Esophagus muscularis mucosa (tissue), 4 donors: ENCODE measurements at places on chromosomes 5 and 9.

- DNase-seq: no peak
Observed at GRCh38 chr9:5799314-5799713, 33.6 kb downstream of the ERMP1 start.

DNA sequence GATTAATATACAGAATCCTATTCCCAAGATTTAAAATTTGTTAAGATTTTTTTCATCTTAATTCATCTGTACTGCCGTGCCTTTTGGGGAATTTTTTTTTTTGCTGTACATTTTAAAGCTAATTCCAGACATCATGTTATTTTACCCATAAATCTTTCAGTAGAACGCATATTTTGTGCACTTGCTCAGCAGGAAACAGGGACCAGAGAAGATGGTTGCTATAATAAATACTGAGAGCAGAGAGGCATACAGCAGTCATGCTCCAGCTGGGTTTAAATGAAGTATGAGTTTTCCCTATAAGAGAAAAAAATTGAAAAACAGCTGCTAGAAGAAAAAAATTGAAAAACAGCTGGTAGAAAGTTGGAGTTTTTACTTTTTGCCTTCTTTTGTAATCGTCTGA, 196.9 kb upstream of the PUM3 start:
- no peak for DNase-seq

DNA sequence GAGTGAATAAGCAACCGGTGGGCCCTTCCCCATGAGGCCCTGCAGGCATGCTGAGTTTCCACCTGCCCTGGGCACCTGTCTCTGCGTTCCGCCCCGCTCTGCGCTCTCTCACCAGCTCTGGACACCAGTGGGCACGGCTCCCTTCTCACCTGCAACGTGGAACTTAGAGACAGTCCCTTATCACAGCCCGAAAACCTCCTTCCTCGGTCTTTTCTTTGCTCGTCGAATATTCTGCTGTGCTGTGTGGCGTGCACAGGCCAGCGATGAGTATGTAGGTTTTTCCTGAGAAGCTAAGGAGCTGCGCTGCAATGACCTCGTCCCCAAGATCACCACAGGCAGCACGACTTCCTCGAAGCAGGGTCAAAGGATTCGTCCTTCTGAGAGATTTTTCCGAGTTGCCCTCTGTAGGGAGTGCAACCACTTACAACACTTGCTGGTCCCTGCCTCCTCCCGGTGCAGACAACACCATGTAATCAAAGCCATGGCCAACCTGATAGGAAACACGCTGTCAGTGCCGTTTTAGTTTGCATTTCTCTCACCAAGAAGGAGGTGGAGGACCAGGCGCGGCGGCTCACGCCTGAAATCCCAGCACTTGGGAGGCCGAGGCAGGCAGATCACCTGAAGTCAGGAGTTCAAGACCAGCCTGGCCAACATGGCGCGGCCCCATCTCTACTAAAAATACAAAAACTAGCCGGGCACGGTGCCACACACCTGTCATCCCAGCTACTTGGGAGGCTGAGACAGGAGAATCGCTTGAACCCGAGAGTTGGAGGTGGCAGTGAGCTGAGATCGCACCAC, 27.2 kb upstream of the NOTCH1 start:
- DNase-seq: no peak

- DNase-seq: no peak
Observed at GRCh38 chr9:120235081-120235480, 344.9 kb downstream of the CDK5RAP2 start.

DNA sequence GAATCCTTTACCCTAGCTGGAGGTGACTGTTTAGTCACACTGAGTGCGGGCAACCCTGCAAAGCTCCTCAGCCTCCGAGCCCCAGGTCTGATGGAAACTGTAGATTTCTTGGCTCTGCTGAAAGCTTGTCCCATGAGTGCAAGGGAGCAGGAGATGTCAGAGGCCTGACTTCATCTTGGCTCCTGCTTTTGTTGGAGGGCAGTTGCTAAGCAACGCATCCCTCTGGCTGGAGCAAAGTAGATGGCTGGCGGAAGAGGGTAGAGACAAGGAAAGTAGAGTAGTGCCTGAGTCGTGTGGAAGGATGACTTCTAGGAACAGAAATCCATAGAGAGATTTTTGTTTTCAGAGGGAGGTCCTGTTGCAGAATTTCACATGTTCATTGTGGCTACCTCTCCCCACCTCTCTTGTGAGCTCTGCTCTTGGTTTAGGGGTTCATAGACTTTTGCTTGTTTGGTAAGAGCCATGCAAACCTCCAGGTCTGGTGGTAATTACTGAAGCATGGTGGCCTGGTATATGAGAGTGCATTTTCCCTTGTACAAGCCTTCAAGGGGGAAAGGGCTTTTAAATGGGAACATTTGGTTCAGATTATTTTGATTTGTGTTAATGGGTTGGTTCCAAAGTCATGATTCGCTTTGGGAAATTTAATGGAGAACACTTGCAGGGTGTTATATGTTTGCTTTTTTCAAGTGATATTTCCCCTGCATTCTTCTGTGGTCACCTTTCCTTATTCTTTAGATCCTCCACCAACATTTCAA, 71.5 kb downstream of the ARHGAP26 start:
- DNase-seq: no peak
